ENCODE measurements at places on chromosomes 4 and X. TPM values are rescaled to one million over a fixed set of nuclear protein-coding genes. Genes with fewer than 3 reads are reported as not detected.

Gene ATRX
- 101 TPM for total RNA-seq

Gene CTAG1A
- total RNA-seq: not detected

Gene PRPS1
- 25.8 TPM for total RNA-seq

Gene EIF1AX
- total RNA-seq: 33.2 TPM

Gene DRD5
- not detected for total RNA-seq

Gene SCD5
- 37.3 TPM for total RNA-seq

Gene DCAF8L2
- total RNA-seq: 0.19 TPM

Gene CLCN4
- 7.4 TPM for total RNA-seq

Gene NPY1R
- 0.09 TPM for total RNA-seq

Gene ART3
- total RNA-seq: under 0.01 TPM
